ENCODE measurements at places on chromosomes 12 and 14. TPM values are rescaled to one million over a fixed set of nuclear protein-coding genes. Genes with fewer than 3 reads are reported as not detected.

The MARK3 gene
- 43.7 TPM for polyA plus RNA-seq

The KIF5A gene
- 0.05 TPM for polyA plus RNA-seq

The SYT1 gene
- polyA plus RNA-seq: 2.6 TPM

The PTPRB gene
- polyA plus RNA-seq: 66.4 TPM

The PLEKHH1 gene
- polyA plus RNA-seq: 0.17 TPM

The ACAD10 gene
- polyA plus RNA-seq: 11.6 TPM

The MYH6 gene
- not detected for polyA plus RNA-seq

- DNase-seq: no peak
- no peaks in the 10 kb centered on the region for H3K27me3 ChIP-seq
- H3K36me3 ChIP-seq: peaks cover 2% of the 10 kb centered on the region
- H3K27ac ChIP-seq: no peak overlapping the region
- no peak overlapping the region for H3K4me3 ChIP-seq
These were observed 63.9 kb downstream of the BEGAIN start for GRCh38 chr14:100523131-100523842.

DNA sequence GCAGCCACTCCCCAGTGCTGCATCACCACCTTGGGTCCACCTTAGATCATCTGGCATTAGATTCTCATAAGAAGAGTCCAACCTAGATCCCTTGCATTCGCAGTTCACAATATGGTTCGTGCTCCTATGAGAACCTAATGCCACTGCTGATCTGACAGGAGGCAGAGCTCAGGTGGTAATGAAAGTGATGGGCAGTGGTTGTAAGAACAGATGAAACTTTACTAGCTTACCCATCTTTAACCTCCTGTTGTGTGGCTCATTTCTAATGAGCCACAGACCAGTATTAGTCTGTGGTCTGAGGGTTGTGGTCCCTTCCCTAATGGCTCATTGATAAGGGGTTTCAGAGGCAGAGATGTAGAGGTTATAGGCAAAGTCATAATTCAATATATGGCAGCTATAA is 615.9 kb upstream of the MIS18BP1 start:
- H3K27ac ChIP-seq: no peak overlapping the region
- no peaks in the 10 kb centered on the region for H3K27me3 ChIP-seq
- no peaks in the 10 kb centered on the region for H3K36me3 ChIP-seq
- no peaks in the 10 kb centered on the region for H3K4me1 ChIP-seq
- no peak overlapping the region for H3K4me3 ChIP-seq

DNA sequence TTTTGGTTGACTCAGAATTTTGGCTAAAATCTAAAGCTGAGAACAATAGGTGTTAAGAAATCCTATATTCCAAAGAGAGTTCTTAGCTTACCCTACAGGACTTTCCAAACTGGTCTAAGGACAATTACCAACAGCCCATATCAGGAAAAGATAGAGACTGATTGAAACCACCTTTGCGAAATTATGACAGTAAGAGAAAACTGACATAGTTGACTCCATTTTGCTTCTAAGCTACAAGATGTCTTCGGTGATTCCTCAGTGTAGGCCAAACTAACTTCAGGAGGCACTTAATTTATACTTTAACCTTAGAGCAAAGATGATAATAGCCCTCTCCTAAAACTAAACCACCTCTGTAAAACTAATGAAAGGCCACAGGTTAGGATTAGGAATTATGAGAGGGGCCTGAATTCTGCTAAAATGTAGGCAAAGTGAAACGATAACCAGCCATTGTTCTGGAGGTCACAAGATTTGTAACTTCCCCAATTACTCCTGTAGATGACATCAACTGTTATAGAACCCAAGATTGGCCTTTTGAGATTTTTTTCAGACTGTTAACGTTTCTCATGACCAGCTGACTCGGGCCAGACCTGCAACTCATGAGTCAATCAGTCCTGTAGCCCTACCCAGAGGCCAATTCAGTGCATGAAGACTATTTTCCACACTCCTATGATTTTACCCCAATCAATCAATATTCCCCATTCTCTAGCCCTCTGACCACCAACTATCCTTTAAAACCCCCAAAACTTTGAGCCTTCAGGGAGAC is 43.0 kb downstream of the KLRG1 start:
- H3K27ac ChIP-seq: no peak overlapping the region
- no peaks in the 10 kb centered on the region for H3K36me3 ChIP-seq
- peaks cover 5% of the 10 kb centered on the region for H3K27me3 ChIP-seq
- no peak overlapping the region for H3K4me3 ChIP-seq
- no peaks in the 10 kb centered on the region for H3K4me1 ChIP-seq

DNA sequence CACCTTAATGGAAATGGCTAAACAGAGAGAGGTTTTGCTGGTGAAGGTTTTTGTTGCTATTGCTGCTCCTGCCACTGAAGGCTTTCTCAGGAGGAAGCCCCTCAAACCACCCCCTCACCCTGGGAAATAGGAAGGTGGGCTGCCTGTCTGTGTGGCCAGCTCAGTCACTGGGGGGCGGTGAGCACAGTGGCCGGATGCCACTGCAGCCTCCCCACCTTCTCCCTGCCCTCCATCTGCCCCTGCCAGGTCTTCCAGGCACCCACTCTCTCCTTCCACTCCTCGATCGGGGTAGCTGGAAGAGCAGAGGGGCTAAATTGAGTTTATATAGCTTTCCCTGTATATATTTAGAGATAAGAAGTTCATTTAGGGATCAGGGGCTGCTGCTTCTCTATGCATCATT is 80.8 kb downstream of the PAPOLA start:
- H3K27ac ChIP-seq: no peak overlapping the region
- no peak overlapping the region for H3K4me3 ChIP-seq
- H3K4me1 ChIP-seq: no peaks in the 10 kb centered on the region

DNA sequence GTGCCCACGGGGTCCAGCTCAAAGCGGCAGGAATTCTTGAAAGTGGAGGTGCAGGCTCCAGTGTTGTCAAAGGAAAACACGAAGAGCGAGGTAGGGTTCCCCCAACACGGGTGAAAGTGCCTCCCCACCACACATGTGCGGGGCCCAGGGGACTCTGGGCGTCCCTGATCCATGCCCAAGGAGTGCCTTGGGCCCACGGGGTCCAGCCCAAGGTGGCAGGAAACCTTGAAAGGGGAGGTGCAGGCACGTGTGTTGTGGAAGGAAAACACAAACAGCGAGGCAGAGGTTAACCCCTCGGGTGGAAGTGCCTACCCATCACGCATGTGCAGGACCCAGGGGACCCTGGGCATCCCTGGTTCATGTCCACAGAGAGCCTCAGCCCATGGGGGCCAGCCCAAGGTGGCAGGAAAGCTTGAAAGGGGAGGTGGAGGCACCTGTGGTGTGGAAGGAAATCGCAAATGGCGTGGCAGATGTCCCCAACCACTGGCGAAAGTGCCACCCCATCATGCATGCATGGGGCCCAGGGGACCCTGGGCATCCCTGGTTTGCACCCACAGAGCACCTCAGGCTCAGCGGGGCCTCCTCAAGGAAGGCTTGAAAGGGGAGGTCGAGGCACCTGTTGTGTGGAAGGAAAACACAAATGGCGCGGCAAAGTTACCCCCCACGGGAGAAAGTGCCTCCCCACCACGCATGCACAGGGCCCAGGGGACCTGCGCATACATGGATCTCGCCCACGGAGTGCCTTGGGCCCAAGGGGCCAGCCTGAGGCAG is 584.6 kb downstream of the ALG10 start:
- no peak for DNase-seq
- no peak overlapping the region for H3K27ac ChIP-seq

DNA sequence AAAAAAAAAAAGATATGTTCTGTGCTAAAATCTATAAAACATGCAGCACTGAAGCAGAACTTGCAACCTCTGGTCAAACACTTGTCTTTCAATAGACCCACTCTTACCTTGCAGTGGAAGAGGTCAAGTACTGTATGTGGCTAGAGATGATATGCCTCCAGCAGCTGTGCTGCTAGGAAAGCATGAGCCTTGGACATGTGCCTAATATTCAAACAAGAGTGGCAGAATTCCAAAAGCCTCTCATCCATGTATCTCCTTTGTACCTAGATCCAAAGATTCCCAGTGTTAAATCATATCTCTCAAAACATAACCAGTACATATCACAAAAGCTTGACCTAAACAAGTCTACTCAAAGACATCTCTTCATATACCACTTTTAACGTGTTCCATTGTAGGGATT is 105.0 kb upstream of the CPNE8 start:
- no peak overlapping the region for H3K4me3 ChIP-seq
- no peaks in the 10 kb centered on the region for H3K27me3 ChIP-seq
- DNase-seq: no peak
- no peaks in the 10 kb centered on the region for H3K36me3 ChIP-seq

- H3K4me3 ChIP-seq: no peak overlapping the region
- no peaks in the 10 kb centered on the region for H3K36me3 ChIP-seq
- DNase-seq: no peak
- H3K4me1 ChIP-seq: no peaks in the 10 kb centered on the region
- no peak overlapping the region for H3K27ac ChIP-seq
- H3K27me3 ChIP-seq: no peaks in the 10 kb centered on the region
These were observed 881.3 kb upstream of the ATXN7L3B start for GRCh38 chr12:73656375-73656774.

DNA sequence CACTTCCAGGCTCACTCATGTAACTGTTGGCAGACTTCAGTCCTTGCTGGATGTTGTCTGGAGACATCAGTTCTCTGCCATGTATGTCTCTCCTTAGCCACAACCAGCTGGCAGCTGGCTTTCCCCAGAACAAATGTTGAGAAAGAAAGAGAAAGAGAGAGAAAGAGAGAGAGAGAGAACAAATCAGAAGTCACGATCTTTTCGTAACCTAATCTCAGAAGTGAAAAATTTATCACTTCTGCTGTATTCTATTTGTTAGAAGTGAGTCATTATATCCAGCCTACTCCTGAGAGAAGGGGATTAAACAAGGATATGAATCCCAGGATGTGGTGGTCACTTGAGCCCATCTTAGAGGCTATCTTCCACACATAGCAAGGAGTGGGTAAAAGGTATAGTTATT is 101.2 kb downstream of the BTG1 start:
- no peak for DNase-seq
- H3K36me3 ChIP-seq: no peaks in the 10 kb centered on the region
- H3K27ac ChIP-seq: no peak overlapping the region
- no peak overlapping the region for H3K4me3 ChIP-seq

- no peak overlapping the region for H3K27ac ChIP-seq
- H3K27me3 ChIP-seq: no peaks in the 10 kb centered on the region
- no peaks in the 10 kb centered on the region for H3K4me1 ChIP-seq
- H3K36me3 ChIP-seq: no peaks in the 10 kb centered on the region
- DNase-seq: no peak
These were observed 44.7 kb upstream of the BCL7A start for GRCh38 chr12:121976950-121977349.

- H3K27me3 ChIP-seq: no peaks in the 10 kb centered on the region
- H3K4me1 ChIP-seq: no peaks in the 10 kb centered on the region
- no peaks in the 10 kb centered on the region for H3K36me3 ChIP-seq
- no peak overlapping the region for H3K4me3 ChIP-seq
- no peak for DNase-seq
These were observed 266.0 kb downstream of the ALG10 start for GRCh38 chr12:34287986-34288962.

GRCh38 chr12:26229910-26230309 is 34.5 kb downstream of the SSPN start:
- no peak overlapping the region for H3K4me3 ChIP-seq
- DNase-seq: no peak
- H3K27me3 ChIP-seq: no peaks in the 10 kb centered on the region
- H3K4me1 ChIP-seq: peaks cover 5% of the 10 kb centered on the region

DNA sequence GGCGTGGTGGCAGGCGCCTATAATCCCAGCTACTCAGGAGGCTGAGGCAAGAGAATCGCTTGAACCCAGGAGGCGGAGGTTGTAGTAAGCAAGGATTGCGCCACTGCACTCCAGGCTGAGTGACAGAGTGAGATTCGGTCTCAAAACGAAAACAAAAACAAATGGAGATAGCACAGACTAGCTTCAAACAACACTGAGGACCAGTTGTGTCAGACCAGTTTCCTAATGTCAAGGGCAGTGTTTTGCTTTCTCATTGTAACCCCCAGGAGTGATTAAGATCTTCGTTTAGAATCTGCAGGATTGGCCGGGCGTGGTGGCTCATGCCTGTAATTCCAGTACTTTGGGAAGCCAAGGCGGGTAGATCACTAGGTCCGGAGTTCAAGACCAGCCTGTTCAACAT is 18.5 kb downstream of the RPGRIP1 start:
- no peaks in the 10 kb centered on the region for H3K36me3 ChIP-seq
- no peak overlapping the region for H3K4me3 ChIP-seq
- H3K27ac ChIP-seq: no peak overlapping the region
- H3K4me1 ChIP-seq: peaks cover 4% of the 10 kb centered on the region
- DNase-seq: no peak
- peaks cover 14% of the 10 kb centered on the region for H3K27me3 ChIP-seq

DNA sequence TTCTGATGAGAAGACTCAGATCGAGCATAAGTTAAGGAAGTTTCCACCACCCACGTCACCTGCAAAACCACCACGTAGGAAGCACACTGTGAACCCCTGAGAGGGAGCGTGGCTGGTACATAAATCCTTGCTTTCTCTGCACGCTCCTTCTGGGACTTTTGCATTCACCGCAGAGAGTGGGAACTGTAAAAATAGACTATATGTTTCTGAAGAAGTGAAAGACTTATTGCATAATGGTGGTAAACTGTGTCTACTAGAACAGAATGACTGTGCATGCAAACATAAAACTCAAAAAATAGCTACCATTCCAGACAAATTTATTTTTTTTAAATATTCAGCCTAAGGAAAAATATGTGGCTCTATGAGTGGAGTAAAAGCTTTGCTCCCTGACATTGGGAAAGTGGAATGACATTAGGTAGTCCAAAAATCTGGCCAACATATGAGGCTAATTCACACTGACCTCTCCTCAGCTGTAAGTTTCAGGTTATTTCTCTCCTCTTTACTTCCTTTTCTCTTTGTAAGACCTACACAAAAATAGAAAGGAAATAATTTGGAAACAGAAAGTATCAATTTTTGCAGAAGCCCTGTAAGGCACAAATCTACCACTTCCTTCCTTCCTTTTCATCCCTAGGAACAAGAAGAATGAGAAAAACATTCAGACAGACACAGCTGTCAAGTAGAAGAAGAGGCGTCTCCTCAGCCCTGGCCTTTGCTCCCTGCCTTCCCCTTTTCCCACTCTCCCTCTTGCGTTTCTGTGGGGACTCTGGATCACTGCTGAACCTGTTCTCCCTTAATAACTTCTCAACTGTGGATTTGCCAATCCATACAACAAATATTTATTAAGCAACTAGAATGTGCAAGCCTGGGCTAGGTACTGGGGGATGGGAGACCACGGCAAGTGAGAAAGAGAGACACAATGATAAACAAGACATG is 264.3 kb upstream of the FOXN3 start:
- no peaks in the 10 kb centered on the region for H3K36me3 ChIP-seq
- H3K27me3 ChIP-seq: no peaks in the 10 kb centered on the region
- no peak overlapping the region for H3K4me3 ChIP-seq
- no peak overlapping the region for H3K27ac ChIP-seq
- no peaks in the 10 kb centered on the region for H3K4me1 ChIP-seq

- H3K4me1 ChIP-seq: peaks cover 12% of the 10 kb centered on the region
- H3K4me3 ChIP-seq: peak overlapping the region; percentile 32
- H3K27me3 ChIP-seq: no peaks in the 10 kb centered on the region
- peak; percentile 11 for DNase-seq
These were observed 23.8 kb upstream of the LRTM2 start for GRCh38 chr12:1796515-1797010.

GRCh38 chr12:47409310-47409987 is 296.4 kb downstream of the RPAP3 start:
- H3K27ac ChIP-seq: no peak overlapping the region
- H3K4me1 ChIP-seq: peaks cover 4% of the 10 kb centered on the region
- H3K4me3 ChIP-seq: no peak overlapping the region
- no peak for DNase-seq
- H3K36me3 ChIP-seq: no peaks in the 10 kb centered on the region
